ENCODE measurements at places on chromosomes 4 and X.
A peak's percentile ranks its signal among the peaks of the same experiment; 100 is the strongest.

GRCh38 chrX:26848511-26848910 lies 614.6 kb downstream of the PPP4R3C start:
- no peak overlapping the region for H3K27ac ChIP-seq
- DNase-seq = no peak
- H3K4me1 ChIP-seq = no peaks in the 10 kb centered on the region
- H3K36me3 ChIP-seq = no peaks in the 10 kb centered on the region

DNA sequence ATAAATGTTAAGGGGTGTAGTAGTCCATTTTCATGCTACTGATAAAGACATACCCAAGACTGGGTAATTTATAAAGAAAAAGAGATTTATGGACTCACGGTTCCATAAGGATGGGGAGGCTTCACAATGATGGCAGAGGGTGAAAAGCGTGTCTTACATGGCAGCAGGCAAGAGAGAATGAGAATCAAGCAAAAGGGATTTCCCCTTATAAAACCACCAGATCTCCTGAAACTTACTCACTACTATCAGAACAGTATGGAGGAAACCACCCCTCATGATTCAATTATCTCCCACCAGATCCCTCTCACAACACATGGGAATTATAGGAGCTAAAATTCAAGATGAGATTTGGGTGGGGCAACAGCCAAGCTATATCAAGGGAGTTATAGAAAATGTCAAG lies 329.2 kb downstream of the DTHD1 start:
- H3K4me3 ChIP-seq = no peak overlapping the region
- H3K27ac ChIP-seq = no peak overlapping the region
- H3K4me1 ChIP-seq = no peaks in the 10 kb centered on the region
- H3K27me3 ChIP-seq = no peaks in the 10 kb centered on the region
- no peaks in the 10 kb centered on the region for H3K36me3 ChIP-seq

GRCh38 chr4:65670331-65671031 lies at the start of gene EPHA5:
TSS of gene EPHA5 (minus strand) at chr4:65670489. CDS start at chr4:65669742, 747 bp downstream.
- H3K27me3 ChIP-seq = peaks cover 65% of the 10 kb centered on the region
- no peak within 1 kb of the TSS for H3K27ac ChIP-seq
- peak within 1 kb of the TSS; percentile 37 for H3K4me3 ChIP-seq
- H3K4me1 ChIP-seq = peaks cover 21% of the 10 kb centered on the region
- no peaks in the 10 kb centered on the region for H3K36me3 ChIP-seq

GRCh38 chrX:65545456-65545855 lies 10.9 kb upstream of the LAS1L start:
- no peaks in the 10 kb centered on the region for H3K36me3 ChIP-seq
- no peak overlapping the region for H3K27ac ChIP-seq
- DNase-seq = no peak
- no peaks in the 10 kb centered on the region for H3K27me3 ChIP-seq

DNA sequence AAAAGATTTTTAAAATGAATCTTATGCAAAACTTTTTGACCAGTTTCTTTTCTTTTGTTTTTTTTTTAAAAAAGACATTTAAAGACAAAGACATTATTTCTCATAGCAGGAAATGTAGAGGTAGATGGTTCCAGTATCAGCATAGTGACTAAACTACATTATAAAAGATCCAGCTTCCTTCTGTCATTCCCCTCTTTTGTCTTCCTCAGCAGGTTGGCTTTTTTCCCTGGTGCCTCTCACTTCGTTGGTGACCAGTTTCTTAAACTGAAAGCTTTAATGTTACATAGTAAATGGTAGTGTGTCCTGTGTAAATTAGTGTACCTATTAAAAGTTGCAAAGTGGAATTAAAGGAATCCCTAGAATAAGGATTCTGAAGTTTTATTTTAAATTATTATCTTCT lies 36.1 kb downstream of the DCK start:
- H3K4me1 ChIP-seq = no peaks in the 10 kb centered on the region
- no peak for DNase-seq
- H3K27ac ChIP-seq = no peak overlapping the region
- H3K4me3 ChIP-seq = no peak overlapping the region
- H3K36me3 ChIP-seq = no peaks in the 10 kb centered on the region

DNA sequence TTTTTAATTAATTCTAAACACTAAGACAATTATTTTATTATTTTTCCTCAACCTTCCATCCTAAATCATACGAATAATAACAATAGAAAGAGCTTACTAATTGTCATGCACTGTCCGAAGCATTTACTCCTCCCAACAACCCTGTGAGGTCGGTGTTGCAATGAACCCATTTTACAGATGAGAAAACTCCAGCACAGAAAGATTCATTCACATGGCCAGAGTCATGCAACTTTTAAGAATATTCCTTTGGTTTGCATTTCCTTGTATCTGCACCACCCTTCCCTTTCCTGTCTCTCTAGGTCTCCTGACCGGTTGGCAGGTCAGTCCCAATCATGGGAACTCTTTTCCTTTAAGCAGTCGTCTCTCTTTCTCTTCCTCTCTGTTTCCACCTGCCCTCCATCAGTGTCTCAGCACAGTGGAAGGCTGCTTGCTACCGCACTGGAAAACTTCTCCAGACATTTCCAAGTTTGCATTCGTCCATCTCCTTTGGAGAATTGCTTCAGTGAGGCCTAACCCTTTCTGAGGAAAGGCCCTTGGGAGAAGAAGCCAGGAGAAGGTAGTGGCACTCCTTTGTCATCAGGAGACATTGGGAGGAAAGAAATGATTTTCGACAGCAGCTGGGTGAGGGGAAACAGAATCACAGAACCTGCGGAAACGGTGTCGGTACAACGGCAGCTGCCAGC lies 1.9 kb upstream of the TMSB4X start:
- no peaks in the 10 kb centered on the region for H3K36me3 ChIP-seq
- no peak for DNase-seq

GRCh38 chr4:21184788-21185187 lies 484.5 kb downstream of the PACRGL start:
- no peaks in the 10 kb centered on the region for H3K4me1 ChIP-seq
- no peak for DNase-seq
- no peaks in the 10 kb centered on the region for H3K36me3 ChIP-seq

DNA sequence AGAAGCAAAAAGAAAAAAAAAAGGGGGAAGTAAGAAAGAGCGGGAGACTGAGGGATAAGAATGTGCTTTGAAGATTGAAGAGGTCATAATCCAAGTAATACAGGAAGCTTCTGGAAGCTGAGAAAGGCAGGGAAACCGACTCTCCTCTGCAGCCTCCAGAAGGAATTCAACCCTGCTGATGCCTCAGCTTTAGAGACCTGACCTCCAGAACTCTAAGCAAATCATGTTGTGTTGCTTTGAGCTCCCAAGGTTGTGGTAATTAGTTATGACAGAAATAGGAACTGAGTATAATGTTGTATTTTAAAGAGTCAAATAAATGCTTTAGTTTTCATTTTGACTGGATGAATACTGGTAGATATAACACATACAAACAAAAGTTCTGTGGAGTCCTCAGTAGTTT lies 48.0 kb upstream of the FAT1 start:
- no peaks in the 10 kb centered on the region for H3K27me3 ChIP-seq
- no peaks in the 10 kb centered on the region for H3K4me1 ChIP-seq
- H3K27ac ChIP-seq = no peak overlapping the region
- H3K36me3 ChIP-seq = no peaks in the 10 kb centered on the region
- DNase-seq = no peak

- DNase-seq = no peak
- H3K36me3 ChIP-seq = no peaks in the 10 kb centered on the region
- no peaks in the 10 kb centered on the region for H3K4me1 ChIP-seq
- no peaks in the 10 kb centered on the region for H3K27me3 ChIP-seq
Measured at GRCh38 chrX:23356189-23356588, 21.5 kb downstream of the PTCHD1 start.

DNA sequence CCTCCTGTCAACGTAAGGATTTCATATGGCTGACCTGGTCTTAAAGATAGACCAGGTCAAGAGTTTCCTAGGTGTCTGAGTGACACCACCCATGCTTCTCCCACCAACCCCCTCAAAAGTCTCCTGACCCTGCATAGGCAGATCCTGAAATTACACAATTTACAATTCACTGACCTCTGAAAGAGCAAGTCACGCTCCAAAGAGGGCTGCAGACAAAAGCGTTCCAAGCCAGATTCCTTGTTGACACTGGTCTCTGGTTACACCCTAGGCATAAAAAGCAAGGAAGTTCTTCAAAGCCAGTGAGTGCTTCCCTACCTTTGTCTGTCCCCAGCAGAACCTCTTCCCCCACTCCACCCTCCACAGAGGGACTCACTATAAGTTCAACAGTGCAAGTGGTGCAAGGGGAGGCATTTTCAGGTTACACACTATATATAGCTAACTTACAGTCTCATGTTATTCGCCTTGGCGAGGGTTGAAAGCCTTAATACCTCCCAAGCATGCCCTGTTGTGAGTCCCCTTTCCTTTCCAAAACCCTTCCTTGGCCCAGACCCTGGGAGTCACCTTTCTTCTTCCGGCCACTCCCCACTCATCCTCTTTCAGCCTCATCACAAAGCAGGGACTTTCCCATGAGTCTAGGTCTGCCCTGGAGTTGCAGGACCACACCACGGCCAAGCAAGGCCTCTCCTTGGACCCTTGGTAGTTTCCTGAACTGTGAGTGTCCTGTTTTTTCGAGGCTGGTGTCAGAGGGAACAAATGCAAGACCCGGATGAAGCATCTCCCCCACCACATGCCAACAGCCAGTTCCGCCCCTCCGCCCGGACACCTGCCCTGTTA lies 58.0 kb upstream of the KLF3 start:
- H3K4me1 ChIP-seq = peaks cover 44% of the 10 kb centered on the region
- no peaks in the 10 kb centered on the region for H3K36me3 ChIP-seq
- no peaks in the 10 kb centered on the region for H3K27me3 ChIP-seq

DNA sequence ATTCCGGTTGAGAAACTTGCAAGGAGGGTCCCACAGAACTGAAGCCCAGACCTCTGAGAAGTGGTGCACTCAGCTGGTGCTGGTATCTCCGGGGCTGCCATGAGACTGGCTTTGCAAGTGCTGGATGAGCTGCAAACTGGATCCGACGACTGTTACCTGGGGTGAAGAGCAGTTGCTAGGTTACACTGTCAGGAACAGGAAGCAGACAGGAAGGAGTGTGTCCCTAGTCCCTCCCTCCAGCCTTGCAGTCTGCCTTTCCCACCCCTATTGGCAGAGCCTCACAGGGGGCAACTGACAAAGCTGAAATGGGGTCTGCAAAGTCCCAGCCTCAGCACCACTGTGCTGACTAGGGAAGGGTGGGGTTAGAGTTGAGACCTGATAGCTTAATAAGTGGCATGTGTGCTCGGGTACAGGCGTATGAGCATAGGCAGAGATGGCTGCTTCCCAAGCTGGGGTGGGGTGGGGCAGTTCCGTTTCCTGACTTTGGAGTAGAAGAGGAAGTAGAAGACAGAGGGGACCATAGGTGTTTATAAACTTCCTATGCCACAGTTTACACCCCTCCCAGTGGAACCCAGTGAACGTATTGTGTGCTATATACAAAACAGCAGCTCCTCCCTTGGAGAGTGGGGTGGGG lies 18.0 kb downstream of the PPEF1 start:
- no peaks in the 10 kb centered on the region for H3K4me1 ChIP-seq
- H3K27me3 ChIP-seq = no peaks in the 10 kb centered on the region
- no peak overlapping the region for H3K4me3 ChIP-seq
- H3K27ac ChIP-seq = no peak overlapping the region
- H3K36me3 ChIP-seq = no peaks in the 10 kb centered on the region

DNA sequence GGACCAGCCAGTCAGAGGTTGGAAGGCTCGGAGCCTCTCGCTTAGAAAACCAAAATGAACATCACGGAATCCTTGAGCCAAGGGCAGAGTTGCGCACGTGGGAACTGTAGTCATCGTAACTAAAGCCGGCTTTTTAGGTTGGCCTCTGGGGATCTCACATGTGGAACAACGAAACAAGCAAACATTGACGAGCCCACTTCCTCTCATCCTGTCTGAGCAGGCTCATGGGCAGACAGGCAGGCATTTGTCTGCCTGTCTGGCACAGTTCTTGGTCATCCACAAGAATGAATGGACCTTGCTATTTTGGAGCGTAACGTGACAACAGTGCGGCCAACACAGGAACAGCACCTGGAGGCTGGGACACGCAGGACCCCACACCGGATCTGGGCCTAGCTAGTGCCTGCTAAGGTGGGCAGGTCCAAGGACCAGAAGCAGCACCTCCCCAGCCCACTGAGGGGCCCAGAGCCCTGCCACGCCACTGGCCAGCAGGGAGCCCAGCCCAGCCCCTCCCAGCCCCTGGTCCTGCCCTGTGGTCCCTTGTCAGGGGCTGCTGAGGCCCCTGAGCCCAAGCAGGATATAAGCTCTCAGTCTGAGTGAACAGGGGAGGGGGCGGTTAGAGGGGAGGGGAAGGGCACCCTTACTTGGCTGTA lies 9.2 kb upstream of the TREX2 start:
- H3K27me3 ChIP-seq = no peaks in the 10 kb centered on the region
- peaks cover 10% of the 10 kb centered on the region for H3K4me1 ChIP-seq
- H3K36me3 ChIP-seq = peaks cover 38% of the 10 kb centered on the region

- no peak overlapping the region for H3K27ac ChIP-seq
- DNase-seq = no peak
- H3K4me3 ChIP-seq = no peak overlapping the region
- no peaks in the 10 kb centered on the region for H3K36me3 ChIP-seq
- no peaks in the 10 kb centered on the region for H3K27me3 ChIP-seq
Measured at GRCh38 chr4:18103876-18104605, 82.5 kb upstream of the LCORL start.

DNA sequence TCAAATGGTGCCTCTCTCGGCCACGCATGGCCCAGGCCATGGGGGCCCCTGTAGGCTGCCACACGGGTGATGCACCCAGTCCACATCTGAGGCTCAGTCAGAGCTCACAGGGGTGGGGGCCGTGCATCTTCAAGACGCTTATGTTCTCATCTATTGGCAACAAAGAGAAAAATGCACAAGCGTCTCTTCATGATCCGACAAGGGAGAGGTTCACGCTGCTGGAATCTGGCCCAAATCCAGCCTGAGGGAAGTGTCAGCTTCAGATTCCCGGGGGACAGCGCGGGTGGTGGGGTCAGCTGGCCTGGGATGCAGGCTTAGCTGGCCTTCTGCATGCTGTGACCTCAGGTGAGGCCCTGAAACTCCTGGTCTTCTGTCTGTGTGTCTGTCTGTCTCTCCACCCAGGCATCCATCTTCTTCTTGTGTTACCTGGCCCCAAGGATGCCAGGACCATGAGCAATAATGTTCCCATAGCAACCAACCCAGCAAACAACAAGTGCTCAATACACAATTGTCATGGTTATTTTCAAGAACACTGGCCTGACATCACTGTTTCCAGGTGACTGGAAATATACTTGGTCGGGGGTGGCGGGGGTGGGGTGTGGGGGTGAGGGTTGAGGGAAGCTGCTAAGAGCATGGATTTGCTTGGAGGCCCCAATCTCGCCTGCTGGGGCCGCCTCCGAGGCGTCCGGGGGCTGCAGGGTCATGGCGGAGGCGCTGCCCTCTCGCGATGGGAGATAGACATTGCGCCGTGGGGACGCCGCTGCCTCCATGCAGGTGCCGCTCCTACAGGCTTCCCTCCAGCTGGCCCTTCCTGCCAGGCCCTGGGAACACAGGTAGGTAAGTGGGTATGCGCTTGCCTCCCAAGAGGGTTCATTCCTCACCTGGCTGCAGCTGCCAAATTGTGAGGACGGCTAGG lies 48.3 kb downstream of the ABLIM2 start:
- H3K4me3 ChIP-seq = no peak overlapping the region
- DNase-seq = no peak
- H3K4me1 ChIP-seq = peaks cover 22% of the 10 kb centered on the region
- no peaks in the 10 kb centered on the region for H3K36me3 ChIP-seq
- no peak overlapping the region for H3K27ac ChIP-seq
- H3K27me3 ChIP-seq = no peaks in the 10 kb centered on the region
